ENCODE measurements at places on chromosomes 5 and 9. TPM values are rescaled to one million over a fixed set of nuclear protein-coding genes. Genes with fewer than 3 reads are reported as not detected.

Gene SH3GL2
- total RNA-seq, result not detected

Gene QSOX2
- 25.4 TPM for total RNA-seq

Gene RNF183
- total RNA-seq, result not detected

Gene PPP2CA
- total RNA-seq, result 179 TPM

Gene AQP3
- total RNA-seq, result 2.1 TPM

Gene SPINK6
- total RNA-seq, result not detected

Gene AHRR
- total RNA-seq, result 33.3 TPM

Gene PRDM9
- total RNA-seq, result not detected

Gene SPACA9
- total RNA-seq, result 1.1 TPM

Gene PTPRD
- 1.5 TPM for total RNA-seq

Gene CORO2A
- total RNA-seq, result 0.96 TPM

Gene ENTREP1
- not detected for total RNA-seq

Gene FAM81B
- total RNA-seq, result not detected

Gene IFNA2
- not detected for total RNA-seq

Gene LHX6
- total RNA-seq, result not detected

Gene TMC1
- total RNA-seq, result not detected
